Activated CD4-positive, alpha-beta T cell treated with anti-CD3 and anti-CD28 coated beads for 36 hours (primary cell): ENCODE measurements at places on chromosomes 1 and 21.
A peak's percentile ranks its signal among the peaks of the same experiment; 100 is the strongest.

DNA sequence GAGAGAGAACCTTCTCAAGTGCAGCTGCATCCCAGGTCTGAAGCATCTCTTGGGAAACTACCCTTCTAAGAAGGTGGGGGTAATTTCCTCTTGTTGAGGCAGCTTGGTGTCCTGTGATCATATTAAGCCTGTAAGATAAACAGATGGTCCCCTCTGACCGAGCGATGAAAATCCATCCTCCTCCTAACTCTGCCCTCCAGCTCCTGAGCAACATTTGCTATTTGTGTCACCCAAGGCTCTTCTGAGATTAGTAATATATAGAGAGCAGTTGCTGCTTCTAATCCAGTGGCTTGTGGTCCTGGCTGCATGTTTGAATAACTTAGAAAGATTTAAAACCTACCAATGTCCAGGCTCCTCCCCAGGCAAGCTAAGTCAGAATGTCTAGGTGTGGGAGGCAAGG, 123.7 kb downstream of the DISC1 start:
- DNase-seq: no peak

DNA sequence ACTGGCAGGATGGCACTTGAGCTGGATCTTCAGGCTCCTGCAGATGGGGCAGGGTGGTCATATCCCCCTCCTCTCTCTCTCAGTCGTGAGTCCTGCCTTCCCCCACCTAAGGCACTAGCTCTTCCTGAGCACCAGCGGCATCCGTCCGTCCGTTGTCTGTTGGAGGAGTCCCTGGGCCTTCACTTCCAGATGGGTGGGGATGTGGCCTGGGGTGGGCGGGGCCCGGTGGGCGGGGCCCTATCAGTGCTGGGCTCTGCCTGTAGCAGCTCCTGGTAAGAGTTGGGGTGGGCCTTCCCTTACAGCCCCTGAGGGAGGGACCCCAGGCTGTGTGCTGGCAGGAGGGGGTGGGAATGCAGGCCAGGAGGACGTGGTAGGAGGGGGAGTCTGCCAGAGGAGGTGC, 10.3 kb downstream of the LDLRAD2 start:
- no peak for DNase-seq

GRCh38 chr1:204461331-204462228, 33.0 kb downstream of the PIK3C2B start:
- DNase-seq: no peak

DNA sequence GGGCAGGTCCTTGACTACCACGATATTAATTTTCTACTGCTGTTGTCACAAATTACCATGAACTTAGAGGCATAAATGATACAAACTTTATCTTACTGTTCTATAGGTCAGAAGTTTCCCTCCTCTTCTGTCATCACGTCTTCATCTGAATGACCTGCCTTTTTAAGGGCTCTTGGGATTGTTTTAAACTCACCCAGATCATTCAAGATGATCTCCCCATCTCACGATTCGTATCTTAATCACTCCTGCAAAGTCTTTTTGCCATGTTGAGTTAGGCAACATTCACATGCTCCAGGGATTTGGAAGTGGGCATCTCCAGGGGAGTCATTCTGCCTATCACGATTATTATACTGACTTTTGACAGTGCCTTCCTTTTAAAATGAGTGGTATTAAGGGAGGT, 32.1 kb downstream of the NCAM2 start:
- no peak for DNase-seq

GRCh38 chr1:165444897-165445370, at the start of gene RXRG:
Gene RXRG (minus strand): TSS chr1:165445126. CDS start chr1:165444893, 233 bp downstream.
- DNase-seq: peak; percentile 56

DNA sequence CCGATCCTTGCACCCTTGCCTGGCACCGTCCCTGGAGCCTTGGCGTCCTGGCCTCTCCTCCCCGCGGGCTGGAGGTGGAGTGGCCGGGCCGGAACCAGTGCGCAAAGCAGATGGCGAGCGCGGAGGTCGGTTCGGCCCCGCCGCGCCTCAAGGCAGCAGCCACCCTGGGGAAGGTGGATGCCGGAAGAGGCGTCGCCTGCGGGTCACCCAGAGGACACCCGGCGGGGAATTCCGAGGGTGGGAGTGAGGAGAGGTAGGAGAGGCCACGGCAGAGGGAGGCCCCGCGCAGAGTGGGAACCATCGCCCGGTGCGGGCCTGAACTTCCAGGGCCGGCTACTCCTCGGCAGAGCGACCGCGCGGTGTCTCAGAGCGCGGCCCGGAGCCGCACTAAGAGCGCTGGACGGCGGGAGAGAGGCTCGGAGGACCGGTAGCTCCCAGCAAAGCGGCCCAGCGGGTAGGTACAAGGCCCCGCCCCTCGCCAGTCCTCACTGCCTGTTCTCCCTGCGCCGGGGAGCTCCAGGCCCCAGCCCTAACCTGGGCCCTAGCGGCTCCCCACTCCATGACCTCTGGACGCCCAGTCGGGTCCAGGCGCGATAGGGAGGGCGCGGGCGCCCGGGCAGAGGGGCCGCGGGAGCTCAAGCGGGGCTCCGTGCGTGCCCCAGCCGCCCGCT, at the start of gene RNF207:
Gene RNF207 (plus strand): TSS at position 271 of the 671 bp plus-strand sequence. CDS start 417 bp downstream, outside the sequence.
- DNase-seq: peak; percentile 85

GRCh38 chr1:57683037-57683942, 259.4 kb upstream of the DAB1 start:
- no peak for DNase-seq

- DNase-seq: no peak
These were observed 26.6 kb upstream of the EXO1 start for GRCh38 chr1:241821363-241821762.

GRCh38 chr1:4830707-4831106, 176.3 kb downstream of the AJAP1 start:
- no peak for DNase-seq

- DNase-seq: peak; percentile 7
These were observed 859 bp upstream of the MAGI3 start for GRCh38 chr1:113389359-113389952.

DNA sequence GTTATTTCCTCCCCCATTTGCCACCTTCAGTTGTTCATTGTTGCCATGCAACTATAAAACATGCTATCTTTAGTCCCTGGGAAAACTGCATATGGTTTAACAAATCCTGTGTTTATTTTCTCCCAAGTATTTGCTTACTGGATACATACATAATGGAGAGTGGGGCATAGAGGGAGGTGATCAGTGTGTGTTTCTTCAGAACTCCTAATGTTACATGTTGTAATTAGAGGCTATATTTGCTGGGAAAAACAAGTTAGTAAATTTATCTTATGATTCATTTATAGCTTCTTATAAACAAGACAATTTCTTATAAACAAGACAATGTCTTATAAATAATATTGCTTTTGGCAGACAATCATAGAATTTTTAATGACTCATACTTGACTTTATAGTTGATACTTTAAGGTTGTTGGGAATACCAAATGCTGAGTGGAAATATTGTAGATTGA, 7.3 kb upstream of the GIPC2 start:
- no peak for DNase-seq

GRCh38 chr1:75708910-75709309, 15.6 kb upstream of the ACADM start:
- DNase-seq: no peak
